ENCODE measurements at places on chromosomes 1 and 21.

DNA sequence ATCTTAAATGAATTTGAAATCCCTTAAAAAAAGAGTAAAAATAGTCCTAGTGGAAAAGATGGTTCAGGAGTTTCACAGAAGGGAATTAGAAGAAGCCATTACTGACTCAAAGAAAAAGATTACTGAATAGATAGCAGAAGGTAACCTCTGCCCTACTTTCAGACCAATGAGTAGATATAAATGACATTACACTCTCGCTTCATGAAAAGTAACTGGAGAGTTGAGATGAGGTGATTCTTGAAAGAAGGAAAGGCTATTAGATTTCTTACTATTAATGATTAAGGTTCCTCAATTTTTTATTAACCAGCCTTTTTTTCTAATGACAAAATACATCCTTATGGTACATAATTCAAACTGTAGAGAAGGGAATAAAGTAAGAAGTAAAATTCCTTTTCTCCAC, 28.3 kb downstream of the CCN1 start:
- DNase-seq: no peak

DNA sequence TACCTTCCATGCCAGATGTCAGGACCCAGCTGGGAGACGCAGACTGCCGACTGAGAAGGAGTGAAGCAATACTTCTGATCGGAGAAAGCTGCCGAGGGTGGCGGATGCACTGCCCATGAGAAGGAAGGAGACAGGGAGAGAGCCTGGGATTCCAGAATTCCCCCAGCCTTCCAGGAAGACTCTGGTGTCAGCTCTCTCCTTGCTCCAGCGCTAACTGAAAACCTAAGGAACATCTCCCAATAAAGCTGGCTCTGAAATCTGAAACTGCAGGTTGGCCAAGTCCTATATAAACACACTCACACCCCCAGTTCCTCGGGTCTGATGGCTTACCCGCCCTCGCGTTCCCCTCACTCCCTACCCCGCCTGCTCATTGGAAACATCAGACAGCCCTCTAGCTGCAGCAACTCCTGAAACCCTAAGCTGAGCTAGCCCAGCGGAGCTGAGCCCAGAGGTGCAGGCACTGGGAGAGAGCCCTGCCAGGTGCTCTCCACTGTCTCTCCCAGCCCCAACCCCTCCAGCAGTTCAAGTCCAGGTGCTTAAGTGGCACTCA, 52.3 kb downstream of the PLEKHA6 start:
- peak; percentile 62 for DNase-seq

DNA sequence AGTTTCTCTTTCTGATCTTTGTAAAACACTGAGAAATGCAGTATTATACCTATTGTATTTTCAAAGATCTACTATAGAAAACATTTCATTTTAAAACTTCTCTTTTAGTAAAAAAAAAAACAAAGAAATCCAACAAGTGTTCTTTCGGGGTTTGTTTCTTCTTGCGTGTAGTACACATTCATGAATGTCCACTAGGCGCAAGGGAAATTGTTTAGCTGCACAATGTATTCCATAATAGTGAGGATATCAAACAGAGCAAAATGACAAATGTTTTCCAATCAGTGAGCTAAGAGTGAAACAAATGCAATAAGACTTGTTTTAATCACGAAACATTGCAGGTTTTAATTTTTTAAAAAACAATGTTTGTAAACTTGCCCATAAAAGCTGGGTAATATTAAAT, 68.6 kb downstream of the LHX8 start:
- no peak for DNase-seq

DNA sequence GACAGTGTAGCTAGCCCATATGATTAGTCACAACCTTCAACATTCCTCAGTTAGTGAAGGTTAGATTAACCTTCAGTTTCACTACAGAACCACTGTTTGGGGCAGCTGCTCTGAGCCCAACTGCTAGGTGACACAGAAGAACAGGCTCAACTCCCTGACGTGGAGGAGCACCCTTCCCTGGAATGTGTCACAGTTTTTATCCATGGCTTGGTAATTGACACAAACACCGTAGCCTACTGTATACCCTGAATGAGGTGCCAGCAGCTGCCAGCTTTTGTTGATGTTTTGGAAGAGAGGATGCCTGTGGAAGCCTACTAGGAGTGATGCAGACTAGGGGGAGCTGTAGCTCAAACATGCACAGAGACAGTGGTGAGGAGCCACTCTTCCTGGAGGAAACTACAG, 56.6 kb upstream of the CR2 start:
- DNase-seq: no peak

DNA sequence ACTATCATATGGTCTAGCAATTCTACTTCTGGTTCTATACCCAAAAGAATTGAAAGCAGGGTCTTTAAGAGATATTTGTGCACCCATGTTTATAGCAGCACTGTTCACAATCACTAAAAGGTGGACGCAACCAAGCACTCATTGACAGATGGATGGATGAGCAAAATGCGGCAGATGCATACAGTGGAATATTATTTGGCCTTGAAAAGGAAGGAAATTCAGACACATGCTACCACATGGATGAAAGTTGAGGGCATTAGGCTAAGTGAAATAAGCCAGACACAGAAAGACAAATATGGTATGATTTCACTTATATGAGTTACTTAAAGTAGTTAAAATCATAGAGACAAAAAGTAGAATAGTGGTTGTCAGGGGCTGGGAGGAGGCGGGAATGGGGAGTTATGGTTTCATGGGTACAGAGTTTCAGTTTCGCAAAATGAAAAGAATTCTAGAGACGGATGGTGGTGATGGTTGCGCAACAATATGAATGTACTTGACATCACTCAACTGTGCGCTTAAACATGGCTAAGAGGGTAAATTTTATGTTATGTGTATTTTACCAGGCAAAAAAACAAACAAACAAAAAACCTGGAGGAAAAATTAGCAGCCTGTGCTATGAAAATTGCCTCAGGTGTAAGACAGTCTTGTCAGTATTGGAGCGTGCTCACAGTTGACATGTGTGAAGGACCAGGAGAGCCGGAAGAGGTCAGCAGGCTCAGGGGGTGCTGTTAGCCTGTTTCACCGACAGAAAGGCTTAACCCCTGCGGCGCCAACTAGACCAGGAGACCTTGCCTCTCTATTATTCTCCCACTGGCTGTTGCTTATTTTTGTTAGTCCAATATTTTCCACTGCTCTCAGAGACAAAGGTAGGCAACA, 26.5 kb downstream of the CD247 start:
- DNase-seq: no peak

GRCh38 chr1:65992831-65993271, 200.2 kb downstream of the PDE4B start:
- DNase-seq: no peak

GRCh38 chr1:6288665-6289064, 27.8 kb upstream of the GPR153 start:
- DNase-seq: no peak

DNA sequence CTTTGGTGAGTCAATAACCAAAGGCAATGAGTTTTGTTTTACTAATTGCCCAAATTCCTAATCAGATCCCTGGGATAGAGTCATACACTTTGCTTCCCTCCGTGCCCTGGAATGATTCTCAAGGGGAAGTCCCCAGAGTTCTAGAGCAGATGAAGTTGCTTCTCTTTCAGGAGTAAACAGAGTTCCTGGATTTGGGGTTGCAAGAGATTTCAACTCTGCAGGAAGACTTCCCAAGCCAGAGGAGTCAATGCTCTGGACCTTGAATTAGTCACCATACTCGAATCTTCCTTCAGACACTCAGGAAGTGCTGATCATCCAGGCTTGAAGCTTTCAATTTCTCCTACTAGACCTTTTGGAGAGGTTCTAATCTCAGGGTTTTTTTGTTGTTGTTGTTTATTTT, 39.6 kb downstream of the FCER1A start:
- DNase-seq: no peak

DNA sequence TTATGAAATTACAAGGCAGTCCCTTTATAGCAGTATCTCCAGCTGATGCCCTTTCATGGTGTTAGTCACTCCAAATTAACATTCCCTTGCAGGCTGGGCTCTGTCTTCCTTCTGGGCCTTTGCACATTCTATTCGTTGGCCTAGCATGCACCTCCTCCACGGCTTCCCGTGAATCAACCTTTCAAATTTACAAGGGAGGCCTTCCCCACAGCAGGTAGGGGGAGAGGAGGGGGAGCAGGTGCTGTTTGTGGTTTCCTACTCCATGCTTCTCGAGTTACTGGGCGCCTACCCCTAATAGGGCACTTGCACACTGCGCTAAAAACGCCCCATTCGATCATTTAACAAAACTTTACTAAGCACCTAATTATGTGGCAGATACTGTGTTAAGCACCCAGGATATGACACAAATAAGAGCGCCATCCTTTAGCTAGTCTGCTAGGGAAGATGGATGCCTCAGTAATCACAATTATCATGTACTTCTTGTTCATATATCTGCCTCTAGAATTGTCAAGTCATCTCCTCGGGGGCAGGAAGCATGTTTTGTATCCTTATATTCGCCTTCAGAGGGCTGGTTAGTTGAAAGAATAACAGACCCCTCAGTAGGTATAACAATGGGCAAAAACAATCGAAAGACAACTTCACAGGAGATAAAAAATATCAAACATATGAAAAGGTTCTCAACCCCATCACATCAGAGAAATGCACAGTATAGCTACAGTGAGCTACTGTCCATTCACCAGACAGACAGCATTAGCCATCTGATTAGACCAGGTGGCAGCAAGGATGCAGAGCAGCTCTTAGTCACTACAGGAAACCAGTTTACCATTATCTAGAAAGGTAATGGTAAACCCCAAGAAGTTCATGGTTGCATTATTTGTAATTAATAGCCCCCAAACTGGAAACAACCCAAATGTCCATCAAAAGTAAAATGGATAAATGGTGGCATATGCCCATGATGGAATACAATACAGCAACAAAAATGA, 1.7 kb upstream of the ADAR start:
- DNase-seq: no peak

GRCh38 chr1:77961392-77961791, 17.5 kb downstream of the FUBP1 start:
- no peak for DNase-seq

DNA sequence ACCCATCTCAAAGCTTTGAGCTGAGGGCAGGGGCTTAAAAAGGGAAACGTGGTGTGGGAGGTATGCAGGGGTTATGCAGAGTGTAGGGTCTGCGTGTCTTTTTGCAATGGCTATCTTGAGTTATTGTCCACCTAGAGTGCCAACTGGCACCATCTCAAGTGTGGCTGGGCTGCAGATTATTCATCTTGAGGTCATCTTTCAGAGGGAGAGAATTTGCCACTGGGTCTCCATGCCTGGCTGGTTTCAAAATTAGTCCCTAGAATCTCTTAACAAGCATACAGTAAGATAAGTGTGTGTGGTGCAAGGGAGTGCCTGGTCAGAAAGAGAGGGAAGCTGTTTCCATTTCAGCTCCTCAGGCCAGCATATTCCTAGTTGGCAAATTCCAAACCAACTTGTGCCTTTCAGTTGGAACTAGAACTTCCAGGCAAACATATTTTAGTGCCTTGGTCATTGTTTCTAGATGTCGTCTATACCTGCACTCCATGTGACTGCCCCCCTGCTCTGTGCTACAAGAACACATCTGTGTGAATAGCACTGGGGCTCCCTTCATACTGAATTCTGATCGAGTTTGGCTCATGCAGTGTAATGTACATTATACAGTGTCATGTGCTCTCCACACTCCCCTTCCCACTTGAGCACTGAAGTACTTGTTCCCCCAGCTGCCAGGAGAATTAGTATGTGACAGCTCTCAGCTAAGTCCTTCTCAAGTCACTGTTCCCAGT, 5.0 kb upstream of the OR2T8 start:
- no peak for DNase-seq

GRCh38 chr1:109636201-109636952, 16.7 kb downstream of the AMPD2 start:
- peak; percentile 0 for DNase-seq

DNA sequence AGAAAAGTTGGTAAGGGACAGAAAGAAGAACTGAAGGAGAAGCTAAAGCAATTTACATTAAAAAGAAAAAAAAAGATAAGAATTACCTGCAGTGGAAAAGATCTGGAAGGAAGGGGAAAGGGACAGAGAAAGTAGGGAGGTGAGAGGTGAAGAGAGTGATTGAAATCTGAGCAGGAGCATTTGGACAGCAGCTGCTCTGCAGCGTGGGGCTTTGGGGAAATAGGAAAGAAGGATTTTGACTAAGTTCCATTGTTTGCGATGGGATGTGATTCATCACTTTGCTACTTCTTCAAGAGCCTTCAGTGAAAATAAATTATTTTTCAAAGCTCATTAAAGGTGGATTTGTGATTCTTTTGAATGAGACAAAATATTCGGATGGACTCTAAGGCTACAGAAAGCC, 26.1 kb upstream of the NMNAT2 start:
- no peak for DNase-seq

GRCh38 chr1:36411674-36412648, 14.3 kb upstream of the LSM10 start:
- no peak for DNase-seq

DNA sequence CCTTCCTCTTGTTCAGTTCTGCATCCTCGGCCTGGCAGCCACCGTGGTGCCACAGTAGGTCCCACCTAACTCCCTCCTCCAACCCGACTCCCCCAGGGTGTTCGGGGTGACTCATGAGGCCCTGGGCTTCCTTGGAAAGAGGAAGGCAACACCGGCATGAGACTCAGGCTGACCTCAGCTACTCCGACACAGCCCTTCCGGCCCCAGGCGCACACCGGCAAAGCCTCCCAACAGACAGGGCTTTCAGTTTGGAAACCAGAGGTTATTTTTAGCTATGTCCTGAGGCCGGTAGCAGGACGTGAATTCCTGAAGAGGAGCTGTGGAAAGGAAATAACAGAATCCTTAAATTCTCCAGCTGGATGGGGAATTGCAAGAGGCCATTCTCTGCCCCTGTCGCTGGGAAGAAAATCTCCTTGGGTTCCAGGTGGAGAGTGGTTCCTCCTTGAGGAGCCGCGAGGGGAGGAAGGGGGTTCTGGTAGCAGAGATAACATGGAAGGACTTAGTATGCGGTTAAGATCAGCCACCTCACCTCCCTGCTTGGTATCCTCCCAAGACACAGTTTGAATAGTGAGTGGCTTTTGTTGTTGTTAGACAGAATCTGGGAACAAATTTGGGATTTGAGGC, 24.4 kb downstream of the PLXNA2 start:
- no peak for DNase-seq

GRCh38 chr1:157540852-157541251, 11.5 kb downstream of the FCRL5 start:
- DNase-seq: no peak

DNA sequence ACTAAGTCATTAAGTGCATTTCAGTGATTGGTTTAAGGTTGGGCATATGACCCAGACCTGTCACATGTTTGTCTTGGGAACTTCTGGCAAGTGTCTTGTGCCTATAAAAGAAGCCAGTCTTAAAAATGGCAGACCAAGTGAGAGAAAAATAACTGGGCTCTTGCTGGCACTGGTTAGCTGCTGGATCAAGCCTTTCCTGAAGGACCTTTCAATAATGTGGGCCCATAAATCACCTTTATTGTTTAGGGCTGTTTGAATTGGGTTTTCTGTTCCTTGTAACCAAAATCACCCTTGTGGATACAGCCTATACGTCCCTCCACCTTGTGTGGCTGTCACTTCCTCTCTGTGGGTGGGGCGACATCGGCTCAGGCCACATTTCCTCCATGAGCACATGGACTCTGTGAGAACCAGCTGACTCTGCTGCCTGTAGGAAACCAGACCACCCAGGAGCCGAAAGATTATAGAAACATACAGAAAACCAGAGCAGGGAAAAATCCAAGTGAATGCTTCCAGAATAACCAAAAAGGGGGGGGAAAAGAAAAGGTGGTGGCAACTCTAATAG, 25.6 kb upstream of the WNT4 start:
- no peak for DNase-seq

- no peak for DNase-seq
These were observed 36.1 kb downstream of the BEND5 start for GRCh38 chr1:48740621-48741020.

GRCh38 chr1:15167386-15167785, 13.8 kb downstream of the TMEM51 start:
- no peak for DNase-seq

- no peak for DNase-seq
These were observed 188.5 kb downstream of the LTN1 start for GRCh38 chr21:28804089-28804670.
